ENCODE measurements at places on chromosomes 6 and 20. TPM values are rescaled to one million over a fixed set of nuclear protein-coding genes. Genes with fewer than 3 reads are reported as not detected.

DNA sequence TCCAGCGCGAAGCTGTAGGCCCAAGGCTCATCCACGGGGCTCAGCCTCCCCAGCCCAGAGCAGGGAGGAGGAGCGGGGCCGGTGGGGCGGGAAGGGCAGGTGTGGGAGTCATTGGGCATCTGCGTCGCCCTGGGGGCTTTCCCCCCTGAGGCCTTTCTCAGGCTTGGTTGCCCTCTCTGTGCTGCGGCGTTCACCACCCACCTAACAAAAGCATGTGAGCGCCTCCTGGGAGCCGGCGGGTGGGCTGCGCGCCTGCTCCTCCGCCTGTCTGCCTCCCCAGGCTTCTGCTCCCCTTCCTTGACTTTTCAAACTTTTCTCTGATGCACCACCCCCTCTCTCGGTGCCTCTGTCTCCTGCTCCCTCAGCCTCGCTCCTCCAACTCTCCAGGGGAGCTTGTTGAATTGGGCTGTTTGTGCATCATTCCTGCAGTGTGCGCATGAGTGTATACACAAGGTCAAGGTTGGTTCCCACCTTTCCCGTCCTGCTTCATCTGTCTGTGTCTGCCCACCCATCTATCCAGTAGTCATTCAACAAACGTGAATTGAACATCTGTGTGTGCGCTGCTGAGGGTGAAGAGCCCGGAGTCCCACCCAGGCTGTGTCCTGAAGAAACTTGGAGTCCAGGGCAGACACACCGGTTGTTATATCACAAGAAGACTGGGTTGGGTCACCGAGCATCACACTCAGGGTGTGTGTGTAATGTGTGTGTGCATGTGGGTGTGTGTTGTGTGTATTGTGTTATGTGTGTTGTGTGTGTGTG, 82.4 kb upstream of the NNAT start:
- no peak for DNase-seq

R3HDML gene
- not detected for total RNA-seq

DNA sequence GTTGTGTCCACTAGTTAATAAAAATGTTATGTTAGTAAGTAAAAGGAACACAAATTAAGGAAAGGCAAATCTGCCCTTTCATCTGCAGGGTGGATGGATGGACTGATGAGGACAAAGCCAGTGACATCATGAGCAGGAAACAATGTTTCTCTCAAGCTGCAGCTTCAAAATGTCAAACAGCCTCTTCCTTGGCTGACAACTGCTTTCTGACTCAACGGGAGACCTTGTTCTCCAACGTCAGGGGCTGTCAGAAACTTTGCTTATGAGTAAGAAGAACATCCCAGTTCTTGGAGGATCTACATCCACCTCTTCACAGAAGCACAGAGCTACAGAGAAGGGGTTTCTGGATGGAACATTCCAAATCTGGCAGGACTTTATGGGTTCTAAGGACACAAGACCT, 6.0 kb downstream of the CST2 start:
- no peak for DNase-seq

KIAA1755 gene
- total RNA-seq, result 0.24 TPM

GRCh38 chr6:1105833-1106400, 206.0 kb upstream of the FOXQ1 start:
- no peak for DNase-seq

DNA sequence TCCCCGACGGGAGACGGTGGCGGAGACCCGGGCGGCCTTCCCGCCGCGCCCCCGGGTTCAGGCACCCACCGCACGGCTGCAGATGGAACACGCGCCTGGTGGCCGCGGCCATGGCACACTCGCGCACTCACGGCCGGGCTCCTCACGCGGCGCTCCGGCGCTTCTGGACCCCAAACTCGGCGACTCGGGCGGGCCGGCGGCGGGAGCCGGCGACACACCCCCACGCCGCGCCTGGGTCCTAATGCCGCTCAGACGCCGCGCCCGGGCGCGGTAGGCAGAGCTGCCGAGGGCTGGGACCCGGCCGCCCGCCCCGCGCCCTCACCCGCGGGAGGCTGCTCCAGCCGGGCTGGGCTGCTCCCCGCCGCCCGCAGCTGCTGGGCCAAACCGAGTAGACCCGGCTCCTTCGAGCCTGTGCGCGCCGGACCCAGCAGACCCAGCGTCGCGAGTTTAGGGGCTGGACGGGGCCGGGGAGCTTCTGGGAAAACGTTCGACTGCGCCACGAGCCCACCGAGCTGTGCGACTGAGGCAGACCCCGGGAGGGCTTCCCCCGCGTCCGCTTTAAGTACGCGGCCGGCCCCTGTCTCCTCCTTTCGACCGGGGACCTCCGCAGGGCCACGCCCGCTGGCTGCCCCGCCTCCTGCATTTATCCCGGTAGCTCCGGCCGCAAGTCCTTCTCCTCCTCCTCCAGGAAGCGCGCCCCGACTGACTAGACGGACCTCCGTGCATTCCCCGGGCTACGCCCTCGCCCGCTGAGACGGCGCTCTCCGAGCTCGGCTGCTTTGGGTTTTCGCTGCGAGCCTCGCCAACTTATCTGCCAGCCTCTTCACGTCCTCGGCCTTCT, at the start of gene SLC4A11:
Gene SLC4A11, minus strand, starts transcription at position 165 of the 841 bp plus-strand sequence. Its CDS starts 53 bp downstream, at position 112.
- DNase-seq, result no peak

IRAK1BP1 gene
- total RNA-seq, result 4.1 TPM

TMEM170B gene
- total RNA-seq, result 9.2 TPM

BYSL gene
- total RNA-seq, result 38.2 TPM

DNA sequence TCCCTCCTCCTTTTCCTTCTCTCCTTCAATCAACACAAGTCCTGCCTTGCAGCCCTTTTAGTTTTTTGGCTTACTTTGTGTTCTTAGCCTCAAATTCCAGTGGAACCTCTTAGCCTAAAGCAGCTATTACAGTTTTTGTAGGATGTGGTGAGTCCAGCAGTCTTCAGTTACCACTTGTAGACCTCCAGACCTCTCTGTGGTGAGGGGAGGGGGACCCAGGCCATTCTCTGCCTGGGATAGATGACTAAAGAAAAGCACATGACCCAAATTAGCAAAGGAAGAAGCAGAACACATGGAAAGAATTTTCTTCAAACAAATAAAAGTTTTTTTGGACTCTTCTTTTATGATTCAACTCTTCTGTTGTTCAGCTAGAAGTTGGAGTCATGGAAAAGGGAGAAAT, 246.5 kb downstream of the HAO1 start:
- DNase-seq, result no peak

DNA sequence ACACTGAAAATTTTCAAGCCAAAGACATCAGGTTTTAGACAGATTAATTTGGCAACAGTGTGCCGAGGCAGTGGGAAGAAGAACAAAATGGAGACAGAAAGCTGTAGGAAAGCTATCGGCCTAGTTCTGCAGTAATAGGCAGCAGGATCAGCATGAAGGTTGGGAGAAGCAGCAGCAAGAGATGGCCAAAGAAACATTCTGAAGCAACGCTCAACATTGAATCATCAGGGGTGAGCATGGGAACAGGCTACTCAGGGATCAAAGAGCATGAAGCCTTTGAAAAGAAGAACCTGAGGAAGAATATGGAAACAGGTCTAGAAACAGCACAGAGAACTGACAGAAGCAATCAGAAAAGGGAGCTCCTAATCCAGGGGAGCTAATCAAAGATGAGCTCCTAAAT, 7.1 kb upstream of the DST start:
- no peak for DNase-seq

- DNase-seq, result no peak
These were observed 203.0 kb downstream of the EPM2A start for GRCh38 chr6:145532361-145532760.

DNA sequence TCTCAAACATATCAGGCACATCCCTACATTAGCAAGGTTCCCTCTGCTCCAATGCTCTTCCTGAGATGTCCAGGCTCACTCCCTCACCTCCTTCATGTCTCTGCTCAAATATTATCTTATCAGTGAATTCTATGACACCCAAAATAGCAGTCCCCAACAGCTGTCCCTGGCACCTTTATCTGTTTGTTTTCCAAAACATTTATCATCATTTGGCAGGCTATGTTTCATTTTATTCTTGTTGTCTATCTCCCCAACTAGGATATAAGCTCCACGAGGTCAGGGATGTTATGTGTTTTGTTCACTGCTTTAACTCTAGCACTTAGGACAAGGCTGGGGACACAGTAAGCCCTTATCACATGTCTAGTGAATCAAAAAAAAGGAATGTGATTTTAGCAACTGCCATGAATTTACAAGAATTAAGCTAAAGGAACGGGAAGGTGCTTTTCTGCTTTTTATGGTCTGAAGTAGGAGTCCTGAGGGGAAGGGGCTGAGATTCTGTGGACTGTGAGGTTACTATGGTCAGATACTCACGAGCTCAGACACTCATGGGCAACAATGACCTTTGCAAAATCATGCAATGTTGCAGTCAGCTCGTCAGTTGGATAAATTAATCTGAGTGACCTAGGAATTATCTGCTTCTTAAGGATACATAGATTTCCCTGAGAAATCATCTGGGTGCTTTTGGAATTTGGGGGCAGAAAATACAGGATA, 1.9 kb upstream of the IL22RA2 start:
- no peak for DNase-seq

DNA sequence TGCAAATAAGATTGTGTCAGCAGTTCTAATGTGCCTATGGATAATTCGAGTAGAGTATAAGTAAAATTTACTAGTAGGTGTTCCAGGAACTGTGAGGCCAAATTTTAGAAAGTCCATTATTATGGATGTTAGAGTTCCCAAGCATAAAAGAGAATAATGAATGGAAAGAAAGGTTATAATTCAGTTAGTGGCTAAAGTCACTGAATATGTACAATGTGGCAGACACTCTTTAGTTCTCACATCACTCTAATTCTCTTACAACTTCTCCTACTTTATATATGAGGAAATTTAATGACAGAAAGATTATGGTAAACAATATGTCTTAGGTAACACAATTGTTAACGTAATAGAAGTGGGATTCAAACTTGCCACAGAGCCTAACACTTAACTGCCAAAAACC, 75.3 kb downstream of the EYS start:
- no peak for DNase-seq

DNA sequence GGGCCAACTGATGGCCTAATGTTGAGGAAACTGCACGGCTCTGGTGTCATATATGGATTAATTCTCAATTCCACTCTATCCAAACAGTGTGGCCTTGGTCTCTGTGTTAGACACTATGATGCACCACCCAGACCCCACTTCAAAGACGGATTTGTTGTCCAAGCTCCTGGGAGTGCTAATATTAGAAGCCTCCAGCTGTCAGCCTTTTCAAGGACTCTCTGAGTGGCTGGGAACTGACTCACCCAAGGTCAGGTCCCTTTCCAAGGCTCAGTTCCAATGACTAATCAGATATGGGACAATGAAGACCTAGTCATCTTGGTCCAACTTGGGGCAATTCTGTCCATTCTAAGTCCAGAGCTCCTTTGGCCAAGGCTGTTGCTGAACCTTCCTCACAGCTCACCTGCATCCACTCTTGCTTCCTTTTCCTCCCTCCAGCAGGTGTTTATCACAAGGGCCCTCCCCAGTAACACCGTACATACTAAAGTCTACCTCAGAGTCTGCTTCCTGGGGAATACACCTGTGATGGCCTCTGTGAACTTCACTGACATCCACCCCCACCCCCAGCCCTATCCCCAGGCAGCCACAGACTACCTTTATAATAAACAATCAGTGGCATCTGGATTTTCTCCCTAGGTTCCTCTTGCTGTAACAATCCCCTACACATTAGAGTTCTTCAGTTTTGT, 7.2 kb upstream of the IL20RA start:
- no peak for DNase-seq

GRCh38 chr20:22452442-22453011, 131.8 kb downstream of the FOXA2 start:
- no peak for DNase-seq

GRCh38 chr6:110337486-110337885, 20.7 kb downstream of the METTL24 start:
- no peak for DNase-seq

GRCh38 chr6:63997734-63998133, 362.1 kb downstream of the PHF3 start:
- DNase-seq, result no peak

BRPF3 gene
- 27.1 TPM for total RNA-seq

DNA sequence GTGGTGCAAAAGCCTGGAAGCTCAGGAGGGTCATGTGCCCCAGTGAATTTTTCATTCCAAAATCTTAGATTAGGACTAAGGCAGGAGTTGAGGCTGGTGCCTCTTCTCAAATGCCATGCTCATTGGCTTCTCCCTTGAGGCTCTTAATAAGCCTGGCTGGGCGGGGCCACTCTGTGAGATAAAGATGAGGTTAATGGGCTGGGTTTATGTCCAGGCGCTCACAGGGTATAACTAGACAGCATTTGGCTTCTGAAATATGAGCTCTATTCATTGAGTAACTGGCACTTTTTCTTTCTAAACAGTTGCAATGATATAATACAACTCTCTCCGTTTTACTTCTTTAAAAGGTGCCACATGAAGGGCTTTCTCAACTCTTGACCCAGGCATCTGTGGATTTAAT, 156.3 kb downstream of the SCML4 start:
- DNase-seq, result no peak

DNA sequence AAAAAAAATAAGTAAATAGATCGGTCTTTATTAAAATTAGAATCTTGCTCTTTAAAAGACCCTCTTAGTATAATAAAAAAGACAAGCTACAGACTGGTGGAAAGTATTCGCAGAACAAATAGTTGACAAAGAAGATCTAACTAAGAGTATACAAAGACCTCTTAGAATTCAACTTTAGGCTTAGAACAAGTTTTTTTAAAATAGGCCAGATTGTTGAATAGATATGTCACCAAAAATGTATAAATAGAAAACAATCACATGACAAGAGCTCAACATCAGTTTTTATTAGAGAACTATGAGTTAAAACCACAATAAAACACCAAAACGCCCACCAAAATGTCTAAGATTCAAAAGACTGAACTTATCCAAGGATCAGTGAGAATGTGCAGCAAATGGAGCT, 632.7 kb upstream of the PTCHD4 start:
- no peak for DNase-seq

ANGPT4 gene
- 27.6 TPM for total RNA-seq

- DNase-seq, result no peak
These were observed 7.3 kb upstream of the COL9A1 start for GRCh38 chr6:70310063-70310694.

DNA sequence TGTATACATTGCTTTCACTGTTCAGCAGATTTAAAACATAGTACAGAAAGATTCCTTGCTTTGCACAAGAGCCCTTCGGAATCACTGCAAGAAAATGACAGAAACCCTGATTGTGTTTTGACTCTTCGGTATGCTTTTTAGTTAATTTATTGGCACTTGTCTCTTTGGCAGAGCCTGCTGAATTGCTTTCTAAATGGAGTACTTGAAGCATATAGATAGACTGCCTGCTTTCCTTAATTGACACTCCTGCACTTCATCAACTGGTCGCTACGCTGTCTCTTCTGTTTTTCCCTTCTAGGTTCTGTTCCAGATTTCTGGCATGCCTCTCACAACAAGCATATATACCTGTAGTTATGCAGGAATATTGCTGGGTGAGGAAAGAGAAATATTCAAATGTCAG, 22.4 kb upstream of the RBM24 start:
- no peak for DNase-seq

- DNase-seq, result no peak
These were observed 226.6 kb downstream of the MYLK4 start for GRCh38 chr6:2524090-2524489.

GRCh38 chr20:1809131-1809572, 86.1 kb upstream of the SIRPA start:
- DNase-seq, result no peak

GRCh38 chr20:25309395-25310267, 61.7 kb downstream of the PYGB start:
- DNase-seq, result no peak

GRCh38 chr6:113923526-113923925, 47.4 kb downstream of the HDAC2 start:
- DNase-seq, result no peak

- no peak for DNase-seq
These were observed 32.4 kb downstream of the GSTA4 start for GRCh38 chr6:52962701-52963100.

Data from omental fat pad (tissue), 4 donors.